ENCODE measurements at places on chromosomes 7 and 10. TPM values are rescaled to one million over a fixed set of nuclear protein-coding genes. Genes with fewer than 3 reads are reported as not detected.

- peak overlapping the region; percentile 21 for H3K4me3 ChIP-seq
- H3K36me3 ChIP-seq: peaks cover 18% of the 10 kb centered on the region
- no peak for DNase-seq
- H3K4me1 ChIP-seq: peaks cover 9% of the 10 kb centered on the region
- no peak overlapping the region for H3K27ac ChIP-seq
These were observed 130.6 kb downstream of the WDR11 start for GRCh38 chr10:120981601-120982391.

- peaks cover 86% of the 10 kb centered on the region for H3K27me3 ChIP-seq
- H3K36me3 ChIP-seq: no peaks in the 10 kb centered on the region
- DNase-seq: no peak
- H3K27ac ChIP-seq: no peak overlapping the region
- no peaks in the 10 kb centered on the region for H3K4me1 ChIP-seq
These were observed 2.0 kb downstream of the MNX1 start for GRCh38 chr7:157008206-157009169.

- no peak for DNase-seq
- no peak overlapping the region for H3K4me3 ChIP-seq
- H3K4me1 ChIP-seq: no peaks in the 10 kb centered on the region
- H3K36me3 ChIP-seq: no peaks in the 10 kb centered on the region
- H3K27me3 ChIP-seq: no peaks in the 10 kb centered on the region
These were observed 371.9 kb upstream of the ZMIZ1 start for GRCh38 chr10:78696791-78697395.

GRCh38 chr10:28580825-28581224 lies 47.9 kb downstream of the WAC start:
- no peak overlapping the region for H3K27ac ChIP-seq
- H3K4me3 ChIP-seq: no peak overlapping the region
- no peak for DNase-seq
- H3K27me3 ChIP-seq: no peaks in the 10 kb centered on the region
- H3K36me3 ChIP-seq: peaks cover 19% of the 10 kb centered on the region

GRCh38 chr10:19488592-19489280 lies 327.5 kb upstream of the PLXDC2 start:
- H3K4me3 ChIP-seq: peak overlapping the region; percentile 37
- peak; percentile 92 for DNase-seq
- H3K36me3 ChIP-seq: no peaks in the 10 kb centered on the region
- no peaks in the 10 kb centered on the region for H3K27me3 ChIP-seq
- H3K27ac ChIP-seq: no peak overlapping the region
- no peaks in the 10 kb centered on the region for H3K4me1 ChIP-seq

The SPDYE8 gene
- not detected for total RNA-seq

The DCLRE1A gene
- total RNA-seq: 9.9 TPM

The ZNF488 gene
- total RNA-seq: 2.9 TPM

The STEAP1B gene
- total RNA-seq: 3.2 TPM

Measured in H9 (cell line).